ENCODE measurements at places on chromosomes 5 and 9.

- DNase-seq = no peak
Observed at GRCh38 chr5:163089926-163090325, 347.5 kb upstream of the CCNG1 start.

DNA sequence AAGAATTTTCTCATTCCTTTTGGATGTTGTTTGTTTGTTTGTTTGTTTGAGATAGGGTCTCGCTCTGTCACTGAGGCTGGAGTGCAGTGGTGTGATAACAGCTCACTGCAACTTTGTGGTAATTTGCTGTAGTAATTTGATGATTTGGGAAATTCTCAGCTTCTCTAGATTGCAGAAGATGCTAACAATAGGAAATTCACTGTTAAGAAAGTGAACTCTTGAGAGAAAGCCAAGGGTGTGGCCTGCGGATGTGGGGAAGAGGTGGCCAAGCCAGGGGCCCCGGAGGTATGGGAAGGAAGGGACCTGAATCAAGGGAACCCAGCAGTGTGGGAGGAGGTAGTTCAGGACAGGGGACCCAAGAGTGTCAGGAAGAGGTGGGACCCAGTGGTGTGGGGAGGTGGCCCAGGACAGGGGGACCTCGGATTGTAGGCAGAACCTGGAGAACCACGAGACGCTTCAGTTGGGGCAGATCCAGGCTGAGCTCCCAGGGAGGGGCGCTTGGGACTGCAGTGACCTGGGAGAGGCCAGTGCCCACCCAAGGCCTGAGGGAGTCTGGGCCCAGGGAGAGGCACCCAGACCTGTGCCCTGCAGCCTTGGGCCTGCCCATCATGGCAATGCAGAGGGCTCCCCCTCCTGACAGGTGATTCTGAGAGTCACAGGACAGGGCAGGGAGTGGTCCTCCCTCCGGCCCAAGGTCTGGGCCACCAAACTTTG lies 5.6 kb upstream of the LCN2 start:
- DNase-seq = no peak

- DNase-seq = no peak
Observed at GRCh38 chr5:140977003-140977402, 10.7 kb downstream of the PCDHAC2 start.

DNA sequence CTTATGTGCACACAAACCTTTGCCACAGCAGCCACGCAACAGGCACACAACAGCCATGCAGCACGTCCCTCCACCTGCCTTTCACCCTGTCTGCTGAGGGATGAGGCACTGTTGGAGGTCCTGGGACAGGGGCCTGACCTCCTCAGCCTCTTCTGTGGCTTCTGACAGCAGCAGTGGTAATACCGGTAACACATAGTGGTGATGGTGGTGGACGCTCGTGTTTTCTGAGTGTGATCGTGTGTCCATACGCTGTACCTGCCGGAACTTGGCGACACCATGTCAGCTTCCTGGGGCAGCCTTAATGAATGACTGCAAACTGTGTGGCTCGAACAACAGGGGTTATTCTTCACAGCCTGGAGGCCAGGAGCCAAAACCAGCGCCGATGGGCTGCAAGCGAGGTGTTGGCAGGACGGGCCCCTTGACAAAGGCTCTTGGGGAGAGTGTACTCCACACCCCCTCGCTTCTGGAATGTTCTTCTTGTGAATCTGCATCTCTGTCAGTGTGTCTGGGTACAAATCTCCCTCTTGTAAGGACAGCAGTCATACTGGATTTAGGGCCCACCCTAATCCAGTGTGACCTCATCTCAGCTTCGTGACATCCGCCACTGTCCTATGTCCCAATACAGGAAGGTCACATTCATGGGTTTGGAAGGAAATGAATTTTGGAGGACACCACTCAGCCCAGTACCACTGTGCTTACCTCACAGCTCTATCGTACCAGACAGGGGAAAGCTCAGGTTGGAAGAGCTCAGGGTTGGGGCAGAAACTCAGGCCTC lies 55.3 kb upstream of the EXOC3 start:
- no peak for DNase-seq

GRCh38 chr9:71690063-71690688 lies 78.1 kb downstream of the CEMIP2 start:
- DNase-seq = peak; percentile 65

GRCh38 chr9:4787876-4788275 lies 4.9 kb upstream of the RCL1 start:
- DNase-seq = no peak

GRCh38 chr5:74100268-74100665 lies 474.3 kb downstream of the ARHGEF28 start:
- DNase-seq = no peak

DNA sequence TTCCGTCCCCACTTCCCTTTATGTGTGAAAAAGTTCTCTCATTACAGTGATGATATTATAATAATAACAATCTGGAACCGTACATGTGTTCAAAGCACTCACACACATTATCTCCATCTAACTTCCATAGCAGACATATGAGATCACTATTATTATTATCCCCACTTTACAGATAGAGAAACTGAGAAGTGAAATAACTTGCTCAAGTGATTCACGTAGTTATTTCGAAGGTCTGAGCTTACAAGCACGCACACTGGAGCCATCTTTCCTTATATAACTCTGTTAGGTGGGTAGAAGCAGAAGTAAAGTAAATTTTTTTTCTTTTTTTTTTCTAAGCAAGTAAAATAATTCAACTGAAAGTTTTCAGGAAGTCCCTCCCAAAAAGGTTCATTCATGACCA lies 62.9 kb upstream of the PTGER4 start:
- no peak for DNase-seq

DNA sequence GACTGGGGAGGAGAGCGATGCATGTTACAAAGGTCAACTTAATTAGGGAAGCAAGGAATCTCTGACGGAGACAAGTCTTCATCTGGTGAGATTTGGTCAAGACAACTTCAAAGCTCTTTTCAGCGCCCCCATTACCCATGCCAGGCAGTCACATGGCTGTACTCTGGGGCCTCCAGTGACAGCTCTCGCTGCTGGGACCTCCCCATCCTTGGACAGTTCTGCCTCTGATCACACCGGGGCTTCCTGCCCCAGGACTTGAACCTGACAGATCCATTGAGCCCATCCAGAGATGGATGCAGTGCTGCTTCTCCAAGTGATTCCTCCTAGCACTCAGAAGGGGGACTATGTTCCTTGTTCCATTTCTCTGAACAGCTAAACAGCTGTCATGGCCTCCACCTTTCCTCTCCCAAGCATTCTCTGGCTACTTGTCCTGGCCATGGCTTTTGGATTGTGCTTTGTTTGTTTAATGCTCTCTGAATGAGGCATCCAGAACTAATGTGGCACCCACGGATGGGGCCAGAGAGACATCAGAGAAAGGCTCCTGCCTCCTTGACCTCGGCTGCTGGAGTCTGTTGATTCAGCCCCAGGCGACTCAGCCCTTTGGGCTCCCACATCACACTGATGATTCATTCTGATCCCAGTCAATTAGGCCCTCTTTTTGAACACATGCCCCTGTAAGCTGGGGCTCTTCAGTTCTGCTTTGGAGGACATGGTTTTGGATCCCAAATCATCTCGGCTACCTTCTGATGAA lies 122.1 kb upstream of the ADAMTS16 start:
- no peak for DNase-seq

DNA sequence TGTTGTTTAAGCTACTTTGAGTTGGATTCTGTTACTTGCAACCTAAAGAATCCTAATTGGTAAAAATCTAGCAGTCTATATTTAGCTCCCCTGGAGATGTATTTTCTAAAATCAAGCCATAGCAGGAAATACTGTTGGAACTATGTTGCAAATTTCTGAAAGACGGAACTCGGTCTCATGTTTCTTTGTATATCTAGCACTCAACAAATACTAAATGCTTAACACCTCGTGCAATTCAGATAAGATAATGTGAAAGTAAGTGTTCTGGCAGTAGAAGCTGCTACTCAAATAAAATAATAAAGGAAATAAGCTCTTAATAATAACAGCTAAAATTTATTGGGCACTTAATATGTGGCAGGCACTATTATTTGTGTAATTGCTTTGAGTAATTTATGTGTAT lies 10.9 kb upstream of the PRELID2 start:
- no peak for DNase-seq

DNA sequence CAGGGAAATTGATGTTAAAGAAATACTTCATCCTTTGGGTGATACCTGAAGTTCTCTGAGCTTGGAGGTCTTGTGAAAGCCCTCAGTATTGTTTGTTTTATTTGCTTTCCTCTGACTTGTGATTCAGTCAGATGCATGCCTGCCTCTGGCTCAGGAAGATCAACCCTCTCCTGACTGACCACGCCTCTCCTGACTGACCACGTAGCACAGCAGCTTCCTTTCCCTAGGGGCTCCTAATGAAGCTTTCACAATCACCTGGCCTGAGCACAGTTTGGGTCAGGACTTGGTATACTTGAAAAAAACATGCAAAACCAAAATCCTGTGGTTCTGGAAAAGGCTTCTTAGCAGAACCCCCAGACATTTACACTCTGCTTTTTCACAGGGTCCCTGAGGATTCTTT lies 3.8 kb downstream of the TGFBI start:
- no peak for DNase-seq

DNA sequence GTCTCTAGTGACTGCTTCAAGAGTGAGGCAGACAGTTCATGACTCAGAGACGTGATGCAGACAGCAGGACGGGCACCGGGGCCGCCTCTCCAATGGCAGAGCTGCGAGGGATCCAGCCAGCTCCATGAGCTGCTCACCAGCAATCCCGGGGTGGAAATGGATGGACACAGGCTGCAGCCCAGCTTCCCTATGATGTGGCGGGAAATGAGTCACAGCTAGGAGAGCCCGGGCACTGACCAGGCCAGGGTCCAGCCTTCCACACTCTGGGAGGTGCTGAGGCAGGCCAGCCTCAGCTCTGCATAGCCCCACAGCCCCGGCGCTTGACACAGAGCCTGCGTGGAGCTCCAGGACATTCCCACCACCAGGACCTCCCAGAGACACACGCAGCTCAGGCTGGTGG lies 244.8 kb upstream of the IRX2 start:
- DNase-seq = no peak

GRCh38 chr9:137053944-137054931 lies at the start of gene ENTPD2:
Gene ENTPD2, minus strand, starts transcription at chr9:137054061. Its CDS starts 64 bp downstream, at chr9:137053997.
- DNase-seq = peak; percentile 91

- DNase-seq = peak; percentile 65
Observed at GRCh38 chr9:123687246-123687751, 242.6 kb downstream of the DENND1A start.

DNA sequence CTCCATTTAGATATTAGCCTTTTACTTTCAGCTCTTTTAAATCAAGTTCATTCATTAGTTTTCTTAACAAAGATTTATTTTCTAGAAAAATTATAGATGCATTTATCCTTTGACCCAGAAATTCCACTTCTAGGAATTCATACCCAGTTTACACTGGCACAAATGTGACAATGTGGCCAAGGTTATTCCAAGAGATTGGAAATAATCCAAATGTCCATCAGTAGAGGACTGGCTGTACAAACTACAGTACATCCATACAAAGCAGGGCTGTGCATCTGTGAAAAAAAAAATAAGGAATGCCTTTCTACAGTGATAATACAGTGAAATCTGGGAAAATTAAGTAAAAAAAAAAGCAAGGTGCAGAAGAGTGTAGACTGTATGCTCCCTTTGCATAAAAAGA lies 149.2 kb downstream of the GABBR2 start:
- DNase-seq = no peak

DNA sequence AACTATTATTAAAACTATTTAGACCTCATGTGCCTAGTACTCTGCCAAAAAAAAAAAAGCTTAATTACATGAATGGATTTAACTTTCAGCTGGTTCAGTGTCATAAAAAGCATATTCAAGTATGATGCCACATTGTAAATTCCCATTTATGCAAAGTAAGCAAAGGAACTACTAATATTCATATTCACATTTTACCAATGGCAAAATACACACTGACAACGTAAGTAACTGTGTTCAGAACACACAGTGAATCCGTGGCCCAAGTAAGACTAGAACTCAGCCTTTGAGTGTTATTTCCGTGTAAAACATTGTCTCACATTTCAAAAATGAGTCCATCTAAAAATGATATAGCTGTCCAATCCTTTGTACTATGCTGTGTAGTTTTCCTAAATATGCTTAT lies 56.8 kb downstream of the PPP2R2B start:
- DNase-seq = no peak

DNA sequence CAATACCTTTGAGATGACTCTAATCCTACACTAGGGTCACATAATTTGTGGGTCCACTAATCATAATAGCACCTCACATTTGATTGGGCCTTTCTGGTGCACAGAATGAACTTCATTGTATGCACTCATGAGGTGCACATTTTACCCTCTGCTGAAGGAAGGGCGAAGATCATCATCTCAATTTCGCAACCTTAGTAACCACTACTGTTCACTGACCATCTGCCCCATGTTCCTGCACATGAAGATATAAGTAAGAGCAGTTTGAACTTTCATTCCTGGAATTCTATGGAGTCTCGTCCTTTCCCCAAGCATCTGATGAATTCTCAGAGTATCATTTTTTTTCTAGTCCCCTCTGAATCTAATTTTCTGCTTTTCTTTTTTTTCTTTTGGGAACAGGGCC lies 21.2 kb downstream of the GAS1 start:
- DNase-seq = no peak

DNA sequence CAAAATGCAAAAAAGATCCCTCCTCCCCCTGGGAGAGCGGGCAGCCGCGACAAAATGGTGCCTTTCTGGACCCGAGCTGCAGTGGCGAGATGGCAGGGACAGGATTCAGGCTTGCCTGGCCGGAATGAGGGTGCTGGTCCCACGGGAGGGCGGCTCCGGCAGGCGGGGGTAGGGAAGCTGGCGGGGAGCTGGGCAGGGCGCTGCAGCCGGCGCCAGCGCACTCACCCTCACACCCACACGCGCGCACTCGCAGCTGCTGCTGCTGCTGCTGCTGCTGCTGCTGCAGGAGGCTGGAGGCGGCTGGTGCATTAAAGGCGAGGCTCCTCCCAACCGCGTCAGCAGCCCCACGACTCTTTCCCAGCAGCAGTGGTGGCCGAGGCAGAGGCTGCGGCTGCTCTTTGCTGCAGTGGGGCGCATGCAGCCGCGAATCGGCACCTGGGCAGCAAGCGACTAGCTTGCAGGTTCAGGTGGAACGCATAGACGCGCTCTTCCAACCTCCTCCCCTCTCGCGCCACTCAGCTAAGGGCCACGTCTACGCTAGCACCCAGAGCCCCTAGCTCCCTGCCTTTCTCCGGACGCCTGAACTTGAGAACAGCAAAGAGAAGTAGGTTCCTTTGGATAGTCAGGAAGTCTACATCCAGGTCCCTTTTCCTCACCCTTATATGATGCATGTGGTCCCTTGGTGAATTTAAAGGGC lies at the start of gene PPP2R2B:
Gene PPP2R2B (minus strand): TSS at position 282 of the 697 bp plus-strand sequence.
- peak; percentile 55 for DNase-seq

- DNase-seq = no peak
Observed at GRCh38 chr9:94933511-94933828, 207.0 kb downstream of the AOPEP start.

- DNase-seq = no peak
Observed at GRCh38 chr9:111198936-111199335, 131.1 kb downstream of the OR2K2 start.

- DNase-seq = no peak
Observed at GRCh38 chr5:61686491-61687257, 354.6 kb downstream of the ZSWIM6 start.

DNA sequence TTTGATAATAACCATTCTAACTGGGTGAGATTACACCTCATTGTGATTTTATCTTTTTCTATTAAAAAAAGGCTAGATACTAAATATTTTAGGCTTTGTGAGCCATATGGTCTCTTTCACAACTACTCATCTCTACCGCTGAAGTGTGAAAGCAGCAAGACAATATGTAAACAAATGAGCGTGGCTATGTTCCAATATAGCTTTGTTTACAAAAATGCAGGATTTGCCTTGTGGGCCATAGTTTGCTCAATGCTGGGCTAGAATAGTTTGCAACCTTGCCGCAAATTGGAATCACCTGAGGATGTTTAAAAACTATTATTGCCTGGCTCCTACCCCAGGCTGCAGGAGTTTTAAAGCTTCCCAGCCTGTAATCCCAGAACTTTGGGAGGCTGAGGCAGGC lies 10.2 kb upstream of the GPR150 start:
- DNase-seq = no peak
